ENCODE measurements at places on chromosomes 6 and 20.
A peak's percentile ranks its signal among the peaks of the same experiment; 100 is the strongest.

DNA sequence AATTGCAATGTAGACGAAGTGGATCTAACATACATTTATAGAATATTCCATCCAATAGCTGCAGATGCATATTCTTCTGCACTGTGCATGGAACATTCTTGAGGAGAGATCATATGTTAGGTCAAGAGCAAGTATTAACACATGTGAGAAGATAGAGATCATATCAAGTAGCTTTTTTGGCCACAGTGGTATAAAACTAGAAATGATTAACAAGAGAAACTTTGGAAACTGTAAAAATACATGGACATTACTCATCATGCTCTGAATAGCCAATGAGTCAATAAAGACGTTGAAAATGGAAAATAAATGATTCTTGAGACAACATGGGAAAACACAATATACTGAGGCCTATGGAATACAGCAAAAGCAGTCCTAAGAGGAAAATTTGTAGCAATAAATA, 94.2 kb downstream of the STXBP5 start:
- DNase-seq, result no peak

- DNase-seq, result no peak
Measured at GRCh38 chr20:57071954-57072583, 194.4 kb downstream of the BMP7 start.

DNA sequence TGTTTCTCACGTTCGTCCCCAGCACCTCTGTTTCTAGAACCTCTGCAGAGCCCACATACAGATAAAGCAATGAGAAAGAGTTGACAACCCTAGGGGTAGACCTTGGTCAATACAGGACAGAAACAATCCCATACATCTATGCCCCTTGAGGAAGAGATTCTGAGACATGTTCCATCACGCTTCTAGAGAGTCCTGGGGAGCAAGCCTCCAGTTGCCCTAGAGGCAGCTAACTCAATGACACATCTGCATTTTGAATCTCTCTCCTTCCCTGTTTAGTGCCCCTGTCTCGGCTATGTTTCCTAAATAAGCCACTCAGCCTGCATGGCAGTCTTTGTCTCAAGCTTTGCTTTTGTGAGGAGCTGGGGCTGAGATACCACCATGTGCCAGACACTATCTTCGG, 435.3 kb downstream of the CD83 start:
- no peak for DNase-seq

DNA sequence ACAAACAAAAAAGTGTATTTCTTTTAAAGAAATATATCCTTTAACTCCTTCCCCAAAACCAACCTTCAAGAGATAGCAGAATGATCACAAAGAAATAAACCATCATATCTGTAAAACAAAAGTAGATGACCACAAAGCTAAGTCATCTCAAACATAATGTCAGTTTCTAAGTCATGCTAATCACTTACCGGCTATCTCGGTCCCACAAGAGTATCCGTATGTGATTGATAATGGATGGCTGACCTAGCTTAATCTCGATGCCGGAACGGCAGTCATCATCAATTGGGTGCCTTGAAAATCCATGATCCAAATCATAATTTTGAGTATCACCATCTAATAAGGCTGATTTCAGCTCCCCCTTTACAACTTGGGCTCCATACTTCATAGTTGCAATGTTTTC, 59.7 kb downstream of the BTBD9 start:
- DNase-seq, result no peak

- no peak for DNase-seq
Measured at GRCh38 chr20:35347011-35347410, 54.8 kb upstream of the FAM83C start.

- DNase-seq, result no peak
Measured at GRCh38 chr6:127768223-127768622, 132.6 kb downstream of the THEMIS start.

DNA sequence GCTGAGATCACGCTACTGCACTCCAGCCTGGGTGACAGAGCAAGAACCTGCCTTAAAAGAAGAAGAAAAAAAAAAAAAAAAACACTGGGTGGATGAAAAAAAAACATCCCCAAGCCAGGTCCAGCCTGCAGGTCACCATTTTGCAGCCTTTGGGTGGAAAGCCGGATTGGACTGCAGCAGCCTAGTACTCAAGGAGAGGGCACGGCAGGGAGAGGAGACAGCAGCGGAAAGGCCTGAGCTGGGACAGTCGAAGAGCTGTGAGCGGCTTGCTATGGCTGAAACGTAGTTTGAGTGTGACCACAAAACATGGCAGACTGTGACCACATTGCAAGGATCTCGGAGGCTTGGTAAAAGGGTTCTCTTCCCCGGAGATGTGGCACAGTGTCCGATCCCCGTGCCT, 173.0 kb downstream of the NFATC2 start:
- DNase-seq, result no peak

- no peak for DNase-seq
Measured at GRCh38 chr6:91653895-91654294, 1067.0 kb upstream of the MAP3K7 start.

DNA sequence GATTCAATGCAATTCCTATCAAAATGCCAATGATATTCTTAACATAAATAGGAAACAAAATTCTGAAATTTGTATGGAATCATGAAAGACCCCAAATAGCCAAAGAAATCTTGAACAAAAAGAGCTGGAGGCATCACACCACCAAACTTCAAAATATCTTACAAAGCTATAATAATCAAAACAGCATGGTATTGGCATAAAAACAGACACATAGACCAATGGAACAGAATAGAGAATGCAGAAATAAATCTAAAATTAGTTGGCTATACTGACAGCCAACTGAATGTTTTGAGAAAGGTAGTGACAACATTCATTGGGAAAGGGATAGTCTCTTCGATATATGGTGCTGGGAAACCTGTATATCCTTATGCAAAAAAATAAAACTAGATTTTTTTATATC, 121.9 kb upstream of the ASCC3 start:
- no peak for DNase-seq

GRCh38 chr20:2806351-2806701, 5.9 kb upstream of the CPXM1 start:
- DNase-seq, result no peak

DNA sequence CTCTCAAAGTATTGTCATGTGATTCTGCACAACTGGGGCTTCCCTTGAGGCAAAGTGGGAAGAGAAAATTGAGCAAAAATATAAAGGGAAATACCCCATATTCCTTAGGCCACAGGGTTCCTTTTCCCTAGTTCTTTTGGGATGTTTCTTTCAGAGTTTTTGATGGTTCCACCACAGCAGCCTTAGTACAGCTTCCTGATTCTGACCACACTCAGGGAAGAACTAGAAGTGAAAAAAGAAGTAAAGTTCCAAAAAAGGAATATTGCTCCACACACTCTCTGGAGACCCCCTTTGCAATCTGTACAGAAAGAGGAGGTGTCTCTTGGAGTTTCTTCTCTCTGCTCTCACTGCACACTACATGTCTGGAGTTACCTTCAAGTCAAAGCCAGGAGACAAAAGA, 27.9 kb upstream of the HLA-DQA2 start:
- no peak for DNase-seq

- DNase-seq, result peak; percentile 89
Measured at GRCh38 chr6:2918936-2919335, 15.8 kb upstream of the SERPINB9 start.

DNA sequence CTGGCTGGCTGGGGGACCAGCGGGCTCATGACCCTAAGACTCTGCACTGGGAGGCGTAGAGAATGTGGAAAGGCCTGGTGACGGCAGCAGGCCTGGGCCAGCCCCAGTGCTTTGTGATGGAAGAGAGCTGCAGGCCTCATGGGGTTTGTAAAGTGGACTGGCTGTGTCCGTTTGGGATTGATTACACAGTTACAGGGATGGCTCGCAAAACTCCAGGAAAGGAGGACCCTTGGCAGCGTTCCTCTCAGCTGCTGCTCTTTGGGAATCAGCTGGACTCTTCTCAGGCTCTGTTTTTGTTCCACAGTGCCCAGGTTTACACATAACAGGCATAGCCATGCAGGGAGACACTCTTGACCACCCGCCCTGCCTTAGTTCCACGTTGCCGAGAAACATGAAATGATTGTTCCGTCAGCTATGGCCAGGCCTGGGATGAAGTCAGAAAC, 89.0 kb downstream of the SLX4IP start:
- DNase-seq, result no peak

GRCh38 chr6:4585682-4586468, 190.3 kb upstream of the CDYL start:
- no peak for DNase-seq

GRCh38 chr6:157152556-157152955, 170.8 kb downstream of the TMEM242 start:
- DNase-seq, result no peak
